Muscle of back (tissue), 13 donors: ENCODE measurements at places on chromosomes 7 and 10.
A peak's percentile ranks its signal among the peaks of the same experiment; 100 is the strongest.

GRCh38 chr10:131937836-131938235 lies 37.0 kb downstream of the PPP2R2D start:
- DNase-seq: no peak

DNA sequence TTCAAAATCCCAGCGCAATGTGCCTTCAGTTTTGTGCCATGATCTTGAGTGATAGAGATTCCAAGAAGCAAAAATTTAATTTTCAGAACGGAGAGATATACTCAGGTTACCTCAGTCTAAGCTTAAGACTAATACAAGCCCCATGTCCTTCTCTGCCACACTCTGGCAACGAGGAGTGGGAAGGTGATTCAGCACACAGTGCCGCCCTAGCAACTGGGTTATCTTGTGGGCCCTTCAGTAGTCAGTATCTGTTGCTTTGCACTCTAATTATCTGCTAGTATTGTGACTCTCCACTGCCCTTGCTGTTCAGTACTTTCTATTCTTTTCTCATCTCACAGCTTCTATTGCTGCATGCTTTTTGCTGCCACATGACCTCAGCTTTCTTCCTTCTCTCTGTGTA lies 39.2 kb upstream of the MKLN1 start:
- DNase-seq: no peak

GRCh38 chr7:108234971-108235450 lies 104.8 kb upstream of the LAMB4 start:
- no peak for DNase-seq

- no peak for DNase-seq
Measured at GRCh38 chr7:88629559-88629958, 129.9 kb upstream of the ZNF804B start.

DNA sequence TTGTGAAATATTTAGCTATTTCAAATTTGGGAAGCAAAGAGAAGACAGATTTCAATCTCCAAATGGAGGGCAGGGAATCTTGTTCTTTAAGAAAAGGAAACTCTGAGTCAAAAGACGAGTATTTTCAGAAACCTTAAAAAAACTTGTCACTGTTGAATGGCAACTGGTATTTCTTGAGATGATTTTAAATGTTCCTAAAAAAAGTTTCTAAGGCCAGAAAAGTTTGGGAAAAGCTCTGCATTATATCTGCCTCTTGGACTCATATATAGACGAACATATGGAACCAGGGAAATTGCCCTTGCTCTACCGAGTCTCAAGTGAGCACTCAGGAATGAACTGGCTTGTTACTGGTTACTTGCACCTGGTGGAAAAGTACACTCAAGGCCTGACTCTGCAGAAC lies 69.5 kb downstream of the ADAM22 start:
- DNase-seq: no peak

- peak; percentile 16 for DNase-seq
Measured at GRCh38 chr7:137757146-137757925, 89.4 kb downstream of the DGKI start.

GRCh38 chr7:100568896-100569844 lies 4.5 kb downstream of the SAP25 start:
- DNase-seq: no peak

- DNase-seq: no peak
Measured at GRCh38 chr10:48257407-48257961, 17.0 kb downstream of the FRMPD2 start.

DNA sequence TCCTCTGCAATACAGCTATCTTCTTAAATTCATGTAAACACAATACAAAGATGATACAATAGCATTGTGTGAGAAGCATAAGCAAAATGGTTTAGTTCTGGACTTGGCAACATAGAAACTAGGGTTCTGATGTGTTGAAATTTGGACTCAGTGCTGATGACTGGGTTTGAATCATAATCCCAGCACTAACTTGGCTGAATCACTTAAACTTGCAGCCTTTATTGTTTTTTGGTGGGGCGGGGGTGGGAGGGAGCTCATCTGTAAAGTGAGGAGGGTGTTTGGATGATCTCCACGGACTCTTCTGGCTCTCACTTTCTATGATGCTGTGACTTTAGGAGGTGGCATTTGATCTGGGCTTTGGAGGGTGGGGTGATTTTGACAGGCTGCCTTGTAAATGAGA lies 158.2 kb downstream of the WNT2 start:
- no peak for DNase-seq

DNA sequence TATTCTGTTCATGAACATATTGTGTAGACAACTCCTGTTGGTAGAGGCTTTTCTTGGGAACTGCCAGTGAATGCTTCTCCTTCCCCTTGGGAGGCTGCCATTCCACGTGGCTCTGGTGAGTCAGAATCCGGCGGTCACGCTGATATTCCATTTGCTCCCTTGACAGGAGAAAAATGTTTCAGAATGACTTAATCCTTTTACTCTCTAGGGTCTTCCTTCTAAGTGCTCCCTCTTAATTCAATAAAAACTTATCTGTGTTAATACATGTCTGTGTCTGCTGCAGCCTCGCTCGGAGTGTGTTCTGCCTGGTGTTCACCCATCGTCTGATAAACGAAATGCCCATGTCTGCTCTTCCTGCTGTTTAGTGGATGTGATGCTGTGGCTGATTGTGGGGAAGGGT lies 278.6 kb downstream of the ARHGAP12 start:
- peak; percentile 86 for DNase-seq

DNA sequence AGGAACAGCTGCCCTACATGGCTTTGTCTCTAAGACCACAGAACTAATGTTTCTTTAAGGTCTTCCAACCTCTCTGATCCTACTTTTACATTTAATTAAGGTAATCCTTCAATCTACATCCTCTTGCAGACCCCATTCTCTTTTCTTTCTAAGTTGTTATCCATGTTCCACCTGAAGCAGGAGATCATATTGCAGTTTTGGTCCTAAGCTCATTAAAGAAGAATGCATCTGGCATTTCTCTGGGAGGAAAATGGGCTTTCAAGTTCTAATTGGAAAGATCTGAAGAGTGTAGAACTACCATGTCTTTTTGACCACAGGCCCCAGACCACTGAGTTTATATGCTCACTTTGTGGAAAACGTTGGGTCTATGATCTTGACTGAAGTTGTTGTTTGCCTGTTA lies 111.2 kb downstream of the SEM1 start:
- no peak for DNase-seq

GRCh38 chr10:18738835-18739234 lies 79.6 kb downstream of the ARL5B start:
- DNase-seq: no peak

- no peak for DNase-seq
Measured at GRCh38 chr10:32454148-32454547, 8.2 kb downstream of the CCDC7 start.

DNA sequence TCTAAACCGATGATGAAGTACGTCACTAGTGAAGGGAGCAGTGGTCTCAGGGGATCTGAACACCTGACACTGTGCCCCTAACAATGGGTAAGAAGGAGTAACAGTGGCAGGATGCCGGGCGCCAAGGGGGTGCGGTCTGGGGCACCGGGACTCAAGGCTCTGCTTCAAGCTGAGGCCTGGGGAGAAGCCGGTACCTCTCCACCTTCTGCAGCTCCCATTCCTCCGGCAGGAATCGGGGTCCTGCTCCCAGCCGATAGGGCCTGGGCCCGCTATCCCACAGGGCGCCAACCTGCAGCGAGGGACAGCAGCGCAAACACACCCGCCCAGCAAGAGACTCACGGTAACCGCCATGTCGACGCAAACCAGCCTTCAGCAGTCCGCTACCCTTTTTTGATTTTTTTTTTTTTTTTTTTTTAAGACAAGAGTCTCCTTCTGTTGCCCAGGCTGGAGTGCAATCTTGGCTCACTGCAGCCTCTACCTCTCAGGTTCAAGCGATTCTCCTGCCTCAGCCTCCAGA lies 8.8 kb upstream of the CHST12 start:
- DNase-seq: no peak

DNA sequence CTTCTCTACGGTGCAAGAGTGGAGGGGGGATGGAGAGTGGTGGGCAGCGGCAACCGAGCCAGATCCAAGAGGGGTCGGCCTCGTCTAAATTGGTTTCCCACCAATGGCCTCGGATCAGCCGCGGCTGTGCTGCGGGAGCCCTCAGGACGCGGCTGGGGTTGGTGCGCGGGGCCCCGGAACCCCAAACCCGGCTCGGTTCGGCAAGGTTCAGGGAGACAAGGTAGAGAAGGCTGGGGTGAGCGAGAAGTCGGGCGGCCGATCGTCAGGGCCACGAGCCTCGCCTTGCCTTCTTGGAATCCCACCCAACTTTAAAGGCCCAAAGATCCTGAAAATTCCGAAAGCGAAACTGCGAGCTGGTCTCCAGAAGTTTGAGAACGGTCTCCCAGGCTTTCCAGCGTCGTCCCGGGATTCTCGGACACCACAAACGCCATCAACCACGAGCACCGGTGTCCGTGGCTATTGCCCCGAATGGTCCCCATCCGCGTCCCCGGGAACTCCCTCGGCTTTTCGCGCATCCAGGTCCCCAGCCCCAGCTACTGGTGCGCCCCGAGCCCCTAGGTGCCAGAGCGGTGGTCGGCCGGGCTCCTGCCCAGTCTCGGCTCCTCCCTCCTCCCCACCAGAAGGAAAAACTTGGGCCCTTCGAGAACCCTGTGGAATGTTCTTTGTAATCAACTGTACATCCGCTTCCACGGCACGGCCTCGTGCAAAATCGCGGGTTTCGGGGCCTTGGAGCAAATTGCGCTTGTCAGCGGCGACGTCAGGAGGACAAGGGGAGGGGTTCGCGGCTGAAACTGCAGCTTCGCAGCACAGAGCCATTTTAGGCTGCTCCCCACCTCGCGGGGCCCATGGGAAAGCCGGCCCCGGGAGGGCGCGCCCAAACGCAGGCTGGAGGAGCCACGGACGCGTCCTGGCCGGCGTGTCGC lies 3.2 kb downstream of the SFMBT2 start:
- peak; percentile 74 for DNase-seq

DNA sequence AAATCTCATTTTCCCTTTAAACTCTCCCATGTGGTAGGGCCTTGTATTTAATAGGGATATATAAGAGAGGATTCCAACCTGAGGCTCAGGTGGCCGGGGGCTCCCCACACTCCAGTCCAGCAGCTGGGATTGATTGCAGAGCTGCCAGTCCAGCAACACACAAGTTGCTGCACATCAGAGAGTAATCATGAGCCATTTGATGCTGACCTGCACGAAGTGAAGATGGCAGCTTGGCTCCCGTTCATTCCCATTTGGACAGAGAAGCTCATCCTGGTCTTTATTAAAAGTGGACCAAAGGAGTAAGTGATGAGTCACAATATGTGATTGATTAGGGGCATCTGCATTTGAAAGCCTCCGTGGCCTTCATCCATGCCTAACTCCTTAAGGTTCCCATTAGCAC lies 202.4 kb downstream of the PLXNA4 start:
- DNase-seq: no peak

DNA sequence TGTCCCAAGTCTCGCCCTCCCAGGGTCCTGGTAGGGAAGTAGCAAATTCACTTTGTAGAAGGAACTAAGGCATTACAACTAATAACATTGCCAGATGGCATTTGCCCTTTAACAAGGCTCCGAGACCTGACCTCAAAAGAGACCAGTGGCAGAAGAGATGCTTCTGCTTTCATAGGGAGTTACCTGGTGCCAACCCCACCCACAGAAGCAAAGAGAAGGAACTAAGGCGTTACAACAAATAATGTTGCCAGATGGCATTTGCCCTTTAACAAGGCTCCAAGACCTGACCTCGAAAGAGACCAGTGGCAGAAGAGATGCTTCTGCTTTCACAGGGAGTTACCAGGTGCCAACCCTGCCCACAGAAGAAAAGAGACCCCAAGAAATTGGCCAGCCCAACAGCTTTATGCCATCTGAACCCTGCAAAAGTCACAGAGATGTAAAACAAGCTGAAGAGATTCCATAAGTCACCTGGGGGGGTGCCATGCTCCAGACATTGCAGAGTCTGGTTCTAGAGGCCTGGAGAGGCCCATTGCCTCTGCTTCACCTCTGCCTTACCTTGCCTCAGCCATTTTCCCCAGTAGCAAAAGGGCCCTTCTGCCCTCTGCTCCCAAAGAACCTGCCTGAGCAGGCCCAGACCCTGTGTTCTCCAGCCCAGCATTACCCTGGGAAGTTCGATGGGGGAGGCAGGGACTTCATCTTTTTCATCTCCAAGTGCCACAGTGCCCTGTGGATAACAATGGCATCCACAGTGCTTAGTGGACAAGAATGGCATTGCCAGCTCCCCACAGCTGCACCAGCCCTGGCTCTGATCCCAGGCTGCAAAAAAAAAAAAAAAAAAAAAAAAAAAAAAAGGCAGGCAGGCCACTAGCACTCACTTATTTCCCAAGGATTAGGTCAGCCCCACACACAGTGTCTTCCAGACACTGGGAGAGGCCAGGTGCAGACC lies 179.5 kb upstream of the PLXNA4 start:
- DNase-seq: no peak

GRCh38 chr7:85828614-85829013 lies 641.8 kb upstream of the SEMA3D start:
- peak; percentile 44 for DNase-seq

DNA sequence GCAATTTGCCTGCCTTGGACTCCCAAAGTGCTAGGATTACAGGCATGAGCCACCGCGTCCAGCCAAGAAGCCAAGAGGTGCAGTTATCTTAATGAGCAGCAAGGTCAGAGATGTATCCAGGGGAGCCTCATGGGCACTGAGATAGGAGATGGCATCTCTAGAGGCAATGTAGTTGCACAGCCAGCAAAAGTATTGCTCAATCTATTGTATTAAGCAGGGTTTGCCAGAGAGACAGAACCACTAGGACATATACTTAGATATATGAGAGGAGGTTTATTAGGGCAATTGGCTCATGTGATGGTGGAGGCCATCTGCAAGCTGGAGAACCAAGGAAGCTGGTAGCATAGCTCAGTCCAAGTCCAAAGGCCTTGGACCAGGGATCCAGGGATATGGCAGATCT lies 16.3 kb upstream of the VPS26A start:
- no peak for DNase-seq

DNA sequence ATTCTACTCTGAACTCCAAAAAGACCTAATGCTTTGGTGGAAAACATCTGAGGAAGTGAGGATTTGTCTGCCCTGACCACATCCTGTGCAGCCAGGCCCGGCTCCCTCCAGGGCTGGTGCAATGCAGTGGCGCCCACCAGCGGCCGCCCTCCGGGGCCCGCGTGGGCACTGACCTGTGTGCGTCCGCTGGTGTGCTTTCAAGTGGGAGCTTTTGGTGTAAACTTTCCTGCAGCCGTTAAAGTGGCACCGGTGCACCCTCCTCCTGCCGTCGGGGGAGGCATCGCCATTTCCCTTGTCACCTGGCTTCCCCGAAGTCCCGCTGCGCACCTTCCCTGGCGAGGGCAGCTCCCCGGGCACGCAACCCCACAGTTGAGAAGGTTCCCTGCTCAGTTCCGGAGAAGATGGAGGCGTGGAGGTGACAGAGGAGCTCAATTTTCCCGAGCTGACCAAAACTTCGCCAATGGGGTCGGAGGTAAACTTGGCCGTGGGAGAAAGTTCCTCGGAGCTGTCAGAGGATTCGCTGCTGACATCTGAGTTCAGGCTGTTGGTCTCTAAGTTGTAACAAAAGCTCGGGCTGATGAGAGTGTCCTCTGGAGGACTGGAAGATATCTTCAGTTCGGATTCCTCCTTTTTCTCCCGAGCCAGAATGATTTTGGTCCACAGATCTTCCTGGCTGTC lies 3.4 kb downstream of the KLF6 start:
- DNase-seq: no peak

- no peak for DNase-seq
Measured at GRCh38 chr7:80665526-80665925, 27.1 kb downstream of the CD36 start.
